ENCODE measurements at places on chromosomes 2 and 18.

DNA sequence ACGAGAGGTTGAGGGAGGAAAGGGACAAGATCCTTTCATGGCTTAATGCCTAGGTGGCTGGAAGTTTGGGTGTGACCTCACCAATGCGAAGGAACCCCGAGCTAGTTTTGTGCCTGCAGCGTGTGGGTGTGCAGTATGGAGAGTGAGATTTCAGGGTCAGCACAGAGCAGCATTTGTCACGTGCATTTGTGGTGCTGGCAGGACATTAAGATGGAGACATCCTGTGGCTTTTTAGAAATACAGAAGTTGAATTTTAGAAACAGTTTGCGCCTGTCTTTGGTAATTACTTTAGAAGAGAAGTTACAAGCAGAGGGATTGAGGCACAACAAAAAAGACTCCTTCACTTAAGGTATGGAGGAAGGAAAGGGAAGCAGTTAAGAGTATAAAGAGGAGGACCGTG is 258.2 kb upstream of the THUMPD2 start:
- DNase-seq = no peak

- no peak for DNase-seq
Observed at GRCh38 chr2:48530033-48530811, at the start of gene STON1. STON1 (plus strand) TSS chr2:48530154; CDS start chr2:48580634, 50,480 bp downstream.

DNA sequence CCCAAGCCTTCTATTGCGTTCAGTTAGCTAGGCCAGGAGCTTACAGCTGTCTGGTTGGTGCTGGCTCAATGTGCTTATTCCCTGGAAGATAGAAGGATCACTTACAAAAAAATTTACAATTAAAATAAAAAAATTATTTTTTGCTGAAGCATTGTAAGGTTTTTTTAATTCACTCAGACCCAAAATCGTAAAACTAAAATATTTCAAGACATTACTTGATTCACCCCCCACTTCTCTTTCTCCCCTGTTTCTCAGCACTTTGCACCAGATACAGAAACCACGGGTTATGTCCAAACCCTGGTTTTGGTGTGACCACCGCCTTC is 911 bp upstream of the PTPRM start:
- no peak for DNase-seq

GRCh38 chr2:201774546-201774945 is 6.2 kb downstream of the ALS2 start:
- DNase-seq = no peak

DNA sequence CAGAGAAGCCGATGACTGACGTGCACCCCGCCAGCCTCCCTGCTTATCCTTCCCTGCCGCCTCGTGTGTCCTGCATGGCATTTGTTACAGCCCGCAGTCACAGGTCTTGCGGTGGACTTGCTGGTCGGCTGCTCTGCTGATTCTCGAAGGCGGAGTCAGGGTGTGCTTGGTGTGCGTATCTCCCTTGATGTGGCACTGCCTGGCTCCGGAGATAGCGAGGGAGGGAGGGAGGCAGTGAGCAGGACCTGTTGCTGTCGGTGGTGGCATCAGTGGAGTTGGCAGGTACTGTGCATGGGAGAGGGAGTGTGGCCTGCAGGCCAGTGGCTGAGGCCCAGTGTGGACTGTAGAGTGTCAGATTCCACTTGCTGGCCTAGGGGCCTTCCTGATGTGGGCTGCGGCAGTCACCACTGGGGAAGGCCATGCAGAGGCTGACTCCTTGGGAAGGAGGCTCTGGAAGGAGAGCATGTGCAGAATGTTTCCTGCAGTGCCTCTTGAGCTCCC is 198.9 kb downstream of the AGAP1 start:
- DNase-seq = no peak

- no peak for DNase-seq
Observed at GRCh38 chr2:130882111-130882690, 45.5 kb downstream of the ARHGEF4 start.
